ENCODE measurements at places on chromosomes 4 and X. TPM values are rescaled to one million over a fixed set of nuclear protein-coding genes. Genes with fewer than 3 reads are reported as not detected.

- no peak for DNase-seq
Measured at GRCh38 chr4:112853662-112854256, 195.7 kb upstream of the ANK2 start.

DNA sequence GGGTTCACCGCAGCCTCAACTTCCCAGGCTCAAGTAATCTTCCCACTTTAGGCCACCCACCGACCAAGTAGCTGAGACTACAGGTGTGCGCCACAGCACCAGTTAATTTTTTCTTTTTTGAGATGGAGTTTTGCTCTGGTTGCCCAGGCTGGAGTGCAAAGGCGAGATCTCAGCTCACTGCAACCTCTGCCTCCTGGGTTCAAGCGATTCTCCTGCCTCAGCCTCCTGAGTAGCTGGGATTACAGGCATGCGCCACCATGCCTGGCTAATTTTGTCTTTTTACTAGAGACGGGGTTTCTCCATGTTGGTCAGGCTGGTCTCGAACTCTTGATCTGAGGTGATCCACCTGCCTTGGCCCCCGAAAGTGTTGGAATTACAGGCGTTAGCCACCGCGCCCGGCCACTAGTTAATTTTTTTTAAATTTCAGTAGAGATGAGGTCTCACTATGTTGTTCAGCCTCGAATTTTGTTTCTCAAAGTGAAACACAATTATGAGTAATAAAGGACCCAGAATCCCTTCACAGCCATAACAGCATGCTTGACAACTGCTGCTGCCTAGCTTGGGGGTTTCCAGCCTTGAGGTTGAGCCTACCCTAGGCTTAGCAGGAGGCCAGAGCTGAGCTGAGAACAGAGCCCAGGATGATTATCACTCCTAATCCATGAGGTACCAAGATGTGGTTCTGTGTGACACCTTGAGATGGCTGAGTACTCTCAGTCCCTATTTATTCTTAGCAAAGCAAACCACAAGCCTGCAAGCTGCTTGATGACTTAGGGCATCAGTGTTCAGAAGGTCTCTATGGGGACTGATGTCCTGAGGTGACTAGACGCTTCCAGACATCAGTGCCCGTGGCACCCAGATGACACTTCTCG is 41.6 kb upstream of the NKRF start:
- DNase-seq: no peak

The XPNPEP2 gene
- total RNA-seq: not detected

GRCh38 chr4:59570860-59571476 is 1629.2 kb upstream of the ADGRL3 start:
- DNase-seq: no peak

GRCh38 chr4:61549336-61549735 is 349.2 kb downstream of the ADGRL3 start:
- no peak for DNase-seq

DNA sequence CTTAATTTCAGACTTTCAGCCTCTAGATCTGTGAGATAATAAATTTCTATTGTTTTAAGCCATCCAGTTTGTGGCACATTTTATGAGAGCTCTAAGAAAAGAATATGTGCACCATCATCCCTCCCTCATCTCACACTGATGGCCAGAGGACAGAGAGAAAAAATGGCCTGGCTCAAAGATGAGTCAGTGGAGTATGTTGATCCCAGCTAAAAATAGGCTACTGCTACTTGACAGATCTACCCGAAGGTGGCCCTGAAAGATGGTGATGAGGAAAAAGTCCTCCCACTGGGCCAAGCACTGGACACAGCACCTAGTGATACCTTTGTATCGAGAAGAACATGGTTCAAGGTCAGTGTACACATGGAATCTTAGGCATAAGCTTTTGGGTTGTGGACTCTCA is 38.2 kb upstream of the DCTD start:
- DNase-seq: no peak

GRCh38 chrX:72094894-72095293 is 36.8 kb downstream of the RTL5 start:
- no peak for DNase-seq

All from Caki2 (cell line).